ENCODE measurements at places on chromosomes 4 and X.

DNA sequence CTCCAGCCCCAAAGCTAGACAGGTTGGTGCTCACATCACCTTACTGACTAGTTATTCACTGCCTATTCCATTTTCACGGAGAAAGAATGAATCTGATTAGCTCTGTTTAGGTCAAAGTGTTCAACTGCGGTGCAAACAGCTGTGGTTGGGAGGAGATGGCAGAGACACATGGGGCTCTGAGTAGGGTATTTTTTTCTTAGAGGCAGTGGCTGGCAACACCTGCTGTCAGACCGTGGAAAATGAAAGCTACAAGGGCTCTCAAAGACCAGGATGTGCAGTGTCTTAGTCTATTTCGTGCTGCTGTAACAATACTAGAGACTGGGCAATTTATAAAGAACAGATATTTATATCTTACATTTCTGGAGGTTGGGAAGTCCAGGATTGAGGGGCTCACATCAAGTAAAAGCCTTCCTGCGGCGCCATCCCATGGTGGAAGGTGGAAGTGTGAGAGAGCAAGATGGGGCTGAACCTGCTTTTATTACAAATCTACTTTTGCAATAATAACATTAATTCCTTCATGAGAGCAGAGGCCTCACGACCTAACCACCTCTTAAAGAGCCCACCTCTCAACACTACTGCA, 10.6 kb downstream of the NYX start:
- no peak for DNase-seq

DNA sequence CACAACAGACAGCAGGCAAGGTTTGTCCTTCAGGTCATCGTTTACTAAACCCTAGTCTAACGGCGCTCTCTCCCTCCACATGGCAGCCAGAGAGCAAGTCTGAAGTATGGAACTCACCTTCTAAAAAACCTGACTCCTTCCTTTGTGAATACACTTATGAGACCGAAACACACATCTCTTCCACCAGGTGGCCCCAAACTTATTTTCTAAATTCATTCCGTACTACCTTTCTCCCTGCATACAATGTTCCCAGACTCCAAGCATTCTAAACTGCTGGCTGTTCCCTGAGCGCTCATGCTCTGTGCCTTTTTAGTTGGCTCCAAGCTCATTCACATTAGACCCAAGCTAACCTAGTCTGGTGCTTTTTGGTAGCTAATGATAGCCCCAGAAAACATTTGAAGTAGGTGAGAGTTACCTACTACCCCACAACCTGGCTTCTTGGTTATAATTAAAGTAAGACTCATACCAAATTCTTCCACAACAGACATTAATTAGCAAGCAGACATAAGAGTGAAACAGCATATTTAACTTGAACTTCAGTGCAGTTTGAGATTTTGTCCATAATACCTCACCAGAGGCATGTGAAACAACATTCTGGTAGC, 67.6 kb upstream of the DCLK2 start:
- DNase-seq, result no peak

GRCh38 chr4:122826553-122827257, at the start of gene FGF2:
Gene FGF2, plus strand, starts transcription at chr4:122826831. Its CDS starts 344 bp downstream, at chr4:122827175.
- DNase-seq, result peak; percentile 14

GRCh38 chrX:67587946-67588624, 44.3 kb downstream of the AR start:
- DNase-seq, result no peak

- DNase-seq, result no peak
Measured at GRCh38 chr4:140308366-140309123, 64.9 kb upstream of the SCOC start.

GRCh38 chr4:80007745-80008149, 65.3 kb downstream of the ANTXR2 start:
- DNase-seq, result no peak

- DNase-seq, result no peak
Measured at GRCh38 chr4:37393889-37394288, 149.3 kb downstream of the NWD2 start.

GRCh38 chr4:154073107-154073822, 284.4 kb upstream of the SFRP2 start:
- no peak for DNase-seq

GRCh38 chrX:143437439-143437838, 79.8 kb downstream of the SPANXN3 start:
- no peak for DNase-seq

DNA sequence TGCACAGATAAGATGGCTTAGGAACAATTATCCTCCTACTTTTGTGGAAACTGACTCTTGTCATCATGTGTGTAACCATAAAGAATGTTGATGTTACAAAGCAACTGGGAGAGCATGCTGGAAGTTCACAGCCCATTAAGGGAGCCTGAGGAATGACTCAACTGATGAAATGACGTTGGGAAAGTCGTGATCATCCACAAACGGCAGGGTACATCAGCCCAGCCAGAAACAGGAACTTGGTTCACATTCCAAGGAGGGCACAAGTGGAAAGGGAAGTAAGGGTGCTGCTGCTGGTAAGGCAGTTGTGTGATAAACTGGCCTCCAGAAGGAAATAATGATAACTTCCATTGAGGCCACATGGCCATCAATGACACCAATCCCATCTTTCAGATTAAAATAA, 6.7 kb downstream of the TEC start:
- DNase-seq, result no peak

- no peak for DNase-seq
Measured at GRCh38 chr4:137635601-137636000, 103.3 kb upstream of the PCDH18 start.

DNA sequence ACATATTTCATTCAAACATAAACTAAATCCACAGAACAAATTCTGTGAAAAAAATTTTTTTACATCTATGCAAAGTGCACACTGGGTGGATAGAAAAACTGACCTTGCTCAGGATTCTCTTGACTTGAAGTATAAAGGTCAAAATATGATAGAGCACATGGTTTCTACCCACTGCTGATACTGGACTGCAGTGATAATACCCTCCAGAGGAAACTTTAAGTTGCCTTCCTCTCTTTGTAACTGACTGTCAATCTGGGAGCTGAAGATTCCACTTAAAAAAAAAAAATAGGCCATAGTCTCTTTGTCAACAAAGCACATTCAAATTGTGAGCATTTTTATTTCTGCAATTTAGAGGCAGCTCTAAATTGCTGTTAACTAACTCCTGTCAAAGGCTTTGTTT, 3.2 kb upstream of the AMMECR1 start:
- DNase-seq, result no peak

GRCh38 chr4:80393246-80393969, 57.9 kb downstream of the CFAP299 start:
- no peak for DNase-seq

GRCh38 chrX:81355436-81355835, 153.5 kb downstream of the SH3BGRL start:
- no peak for DNase-seq

GRCh38 chr4:140154572-140154891, 548 bp upstream of the MAML3 start:
- DNase-seq, result no peak
